ENCODE measurements at places on chromosomes 2 and 18.

- DNase-seq: no peak
Measured at GRCh38 chr2:226839951-226840350, 4.1 kb downstream of the RHBDD1 start.

DNA sequence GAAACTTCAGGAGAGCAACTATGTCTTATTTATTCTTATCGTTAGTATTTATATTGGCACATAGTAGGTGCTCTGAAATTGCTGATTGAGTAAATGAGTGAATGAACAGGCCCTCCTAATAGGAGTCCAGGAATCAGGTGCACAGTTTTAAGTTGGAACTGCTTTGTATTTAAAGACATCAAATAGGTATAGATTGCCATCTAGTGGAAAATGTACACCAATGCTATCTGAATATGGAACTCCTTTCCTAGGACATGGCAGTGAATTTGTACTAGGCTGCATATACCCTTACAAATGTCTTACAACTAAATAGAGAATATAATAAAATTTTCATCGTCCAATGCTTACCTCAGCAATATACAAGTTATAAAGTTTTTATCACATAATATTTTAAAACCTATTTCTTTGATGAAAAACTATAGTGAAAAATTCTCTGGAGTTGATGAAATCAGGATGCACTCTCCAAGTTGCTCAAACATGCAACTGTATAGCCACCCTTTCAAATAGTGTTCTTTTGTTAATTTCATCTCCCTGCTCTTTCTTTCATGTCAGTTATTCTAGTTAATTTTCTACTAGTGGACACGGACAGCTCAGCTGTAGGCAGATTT is 318.9 kb upstream of the SYT4 start:
- no peak for DNase-seq

DNA sequence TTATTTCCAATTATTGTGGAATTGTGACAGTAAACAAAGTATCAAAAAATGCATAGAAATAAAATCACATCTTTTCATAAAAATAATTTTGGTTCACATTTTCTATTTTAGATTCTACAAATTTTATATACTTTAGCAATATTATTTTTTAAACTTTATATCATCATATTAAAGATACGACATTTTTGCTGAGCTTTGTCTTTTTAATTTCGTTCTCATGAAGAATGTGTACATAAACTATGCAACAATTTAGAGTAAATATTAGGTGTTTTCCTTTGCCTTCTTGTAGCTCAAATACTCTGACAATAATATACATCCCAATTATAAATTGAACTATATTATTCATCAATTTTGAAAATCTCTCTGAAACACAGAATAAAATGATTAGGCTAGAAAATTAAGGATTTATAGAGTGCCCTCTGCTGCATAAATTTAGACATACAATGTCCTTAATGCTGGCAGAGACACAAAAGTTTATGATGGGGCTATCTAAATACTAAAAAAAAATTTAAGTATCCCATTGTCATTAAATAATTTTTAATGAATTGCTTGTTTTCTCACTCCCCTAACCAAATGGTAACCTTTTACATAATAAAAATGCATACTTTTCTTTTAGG is 45.7 kb downstream of the CCDC102B start:
- DNase-seq: no peak

GRCh38 chr2:221420245-221420644 is 151.9 kb downstream of the EPHA4 start:
- DNase-seq: no peak

GRCh38 chr2:148819019-148819585 is 55.9 kb upstream of the KIF5C start:
- DNase-seq: no peak

DNA sequence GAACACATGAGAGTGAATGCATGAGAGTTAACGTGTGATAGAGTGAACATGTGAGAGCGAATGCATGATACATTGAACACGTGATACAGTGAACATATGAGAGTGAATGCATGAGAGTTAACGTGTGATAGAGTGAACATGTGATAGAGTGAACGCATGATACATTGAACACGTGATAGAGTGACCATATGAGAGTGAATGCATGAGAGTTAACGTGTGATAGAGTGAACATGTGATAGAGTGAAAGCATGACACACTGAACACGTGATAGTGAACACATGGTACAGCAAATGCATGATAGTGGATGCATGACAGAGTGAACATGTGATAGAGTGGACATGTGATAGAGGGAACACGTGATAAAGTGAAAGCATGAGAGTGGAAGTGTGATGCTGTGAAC is 517.9 kb downstream of the EIPR1 start:
- no peak for DNase-seq

GRCh38 chr18:21031845-21032244 is 79.8 kb downstream of the ROCK1 start:
- no peak for DNase-seq

DNA sequence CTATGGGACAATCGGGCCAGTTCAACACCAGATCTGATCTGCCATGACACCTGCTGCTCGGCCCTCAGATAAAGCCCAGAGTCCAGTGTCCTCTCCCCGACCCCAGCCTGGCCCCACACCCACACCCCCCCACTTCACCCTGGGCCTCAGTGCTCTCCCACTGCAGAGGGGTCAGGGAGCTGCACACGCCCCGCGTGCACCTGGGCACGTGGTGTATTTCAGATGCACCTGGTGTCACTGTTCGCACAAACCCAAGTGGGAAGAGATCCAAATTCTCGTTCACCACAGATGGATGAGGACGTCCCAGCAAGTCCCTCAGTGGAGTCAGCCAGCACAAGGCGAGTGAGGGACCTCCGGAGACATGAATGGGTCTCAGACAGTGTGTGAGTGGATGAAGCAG is 161.3 kb downstream of the RTP5 start:
- no peak for DNase-seq

- DNase-seq: no peak
Measured at GRCh38 chr18:12159446-12159845, 65.8 kb downstream of the ANKRD62 start.

DNA sequence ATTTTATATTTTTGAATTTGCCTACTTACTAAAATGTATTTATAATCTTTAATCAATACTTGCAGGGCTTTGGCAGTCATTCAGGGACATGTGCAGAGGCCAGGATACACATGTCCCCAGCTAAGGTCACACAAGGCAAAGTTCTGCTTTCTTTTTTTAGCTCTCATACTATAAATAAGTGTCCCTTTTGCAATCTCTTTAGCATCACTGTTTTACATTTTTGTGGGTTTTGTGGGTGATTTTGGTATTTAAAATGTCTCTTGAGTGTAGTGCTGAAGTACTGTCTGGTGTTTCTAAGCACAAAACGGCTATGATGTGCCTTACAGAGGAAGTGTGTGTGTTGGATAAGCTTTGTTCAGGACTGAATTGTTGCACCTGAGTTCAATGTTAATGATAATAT is 309.0 kb upstream of the GULP1 start:
- DNase-seq: no peak

GRCh38 chr2:149422991-149423338 is 92.6 kb downstream of the LYPD6 start:
- no peak for DNase-seq

DNA sequence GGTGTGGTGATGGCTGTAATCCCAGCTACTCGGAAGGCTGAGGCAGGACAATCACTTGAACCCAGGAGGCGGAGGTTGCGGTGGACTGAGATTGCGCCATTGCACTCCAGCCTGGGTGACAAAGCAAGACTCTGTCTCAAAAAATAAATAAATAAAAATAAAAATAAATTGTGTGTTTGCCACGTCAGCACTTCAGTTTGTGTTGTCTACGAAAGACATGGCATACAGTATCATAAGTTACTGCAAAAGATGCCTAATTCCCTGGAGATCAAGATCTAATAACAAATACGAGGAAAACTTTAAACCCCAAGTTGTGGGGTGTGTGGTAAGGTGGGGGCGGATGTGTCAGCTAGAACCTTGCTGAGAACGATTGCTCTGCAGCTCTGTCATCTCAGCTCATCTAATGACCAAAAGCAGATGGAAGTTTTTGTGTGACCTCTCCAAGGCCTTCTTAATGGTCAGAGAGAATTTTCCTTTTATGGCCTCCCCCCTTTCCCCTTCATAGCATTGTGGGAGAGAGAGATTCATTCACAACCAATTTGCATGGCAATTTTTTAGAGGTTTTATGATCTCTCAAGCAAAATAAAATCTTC is 11.3 kb downstream of the NPAS2 start:
- no peak for DNase-seq

DNA sequence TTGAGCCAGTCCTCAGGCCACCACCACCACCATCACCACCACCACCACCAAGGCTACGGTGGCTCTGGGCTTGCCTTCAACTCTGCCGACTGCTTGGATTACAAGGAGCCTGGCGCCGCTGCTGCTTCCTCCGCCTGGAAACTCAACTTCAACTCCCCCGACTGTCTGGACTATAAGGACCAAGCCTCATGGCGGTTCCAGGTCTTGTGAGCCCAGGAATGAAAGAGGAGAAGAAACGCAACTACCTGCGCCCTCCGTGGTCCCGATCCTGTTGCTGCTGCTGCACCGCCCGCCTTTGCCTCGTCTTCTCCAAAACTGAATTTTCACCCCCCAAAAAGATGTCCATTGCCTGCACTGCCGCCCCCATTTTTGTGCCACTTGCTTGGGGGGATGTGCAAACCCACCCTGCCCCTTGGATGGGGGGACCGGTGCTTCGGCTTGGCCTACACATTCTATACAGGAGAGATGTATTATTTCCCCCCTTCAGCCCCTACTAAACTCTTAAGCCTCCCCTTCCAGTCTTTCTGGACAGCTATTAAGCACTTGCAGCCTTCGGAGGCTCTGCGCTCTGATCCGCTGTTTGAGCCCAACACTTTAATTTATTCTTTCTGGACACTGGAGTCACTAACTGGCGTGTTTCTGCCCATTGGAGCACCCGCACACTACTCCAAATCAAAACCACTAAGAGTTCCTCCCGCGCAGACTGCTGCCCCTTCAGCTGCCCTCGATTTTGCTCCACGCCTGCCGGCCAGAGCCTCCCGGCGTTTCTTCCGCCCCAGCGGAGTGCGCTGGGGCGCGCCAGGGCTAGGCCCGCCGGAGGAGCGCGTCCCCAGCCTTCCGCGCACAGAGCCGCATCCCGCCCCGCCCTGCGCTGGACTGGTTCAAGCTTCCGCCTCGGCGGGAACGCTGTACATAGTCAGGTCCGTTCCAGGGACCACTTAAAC is 5.7 kb downstream of the OTX1 start:
- DNase-seq: no peak

DNA sequence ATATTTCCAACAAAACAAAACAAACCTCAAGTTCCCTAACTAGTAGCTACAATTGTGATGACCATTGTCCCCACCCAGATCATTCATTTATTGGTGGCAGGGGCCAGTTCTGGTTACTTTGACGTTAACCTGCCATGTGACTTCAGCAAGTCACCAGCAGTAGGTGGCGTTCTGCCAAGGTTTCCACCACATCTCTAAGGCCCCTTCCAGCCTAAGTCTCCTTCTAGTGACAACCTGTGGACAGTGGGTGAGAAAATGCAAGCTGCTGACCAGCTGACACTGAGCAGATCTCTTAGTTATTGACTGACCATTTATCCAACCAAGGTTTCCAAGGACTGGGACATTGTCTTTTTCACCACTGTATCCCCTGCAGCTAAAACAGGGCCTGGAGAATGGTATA is 98.4 kb downstream of the GPR39 start:
- DNase-seq: no peak

GRCh38 chr18:49041435-49042245 is 90.9 kb upstream of the SMAD7 start:
- DNase-seq: peak; percentile 36

DNA sequence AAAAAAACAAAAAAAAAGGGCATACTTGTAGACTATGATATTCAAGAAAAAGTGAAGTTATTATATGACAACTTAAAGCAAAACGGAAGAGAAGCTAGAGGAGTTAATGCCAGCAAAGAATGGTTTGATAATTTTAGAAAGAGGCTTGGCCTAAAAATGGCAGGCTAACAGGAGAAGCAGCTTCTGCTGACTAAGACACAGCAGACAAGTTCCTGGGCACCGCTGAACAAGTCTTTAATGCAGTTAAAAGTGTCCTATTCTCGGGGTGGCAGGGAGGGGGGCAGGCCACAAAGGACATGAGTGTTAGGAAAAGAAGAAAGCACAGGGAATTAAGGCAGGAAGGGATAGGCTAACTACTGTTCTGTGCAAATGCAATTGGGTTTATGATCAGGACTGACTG is 50.3 kb upstream of the GAREM2 start:
- DNase-seq: no peak

GRCh38 chr2:241356871-241357260 is 781 bp downstream of the FARP2 start:
- DNase-seq: no peak

- DNase-seq: no peak
Measured at GRCh38 chr2:19797871-19798270, 103.9 kb downstream of the TTC32 start.

GRCh38 chr2:136286423-136286822 is 168.5 kb upstream of the CXCR4 start:
- DNase-seq: no peak

DNA sequence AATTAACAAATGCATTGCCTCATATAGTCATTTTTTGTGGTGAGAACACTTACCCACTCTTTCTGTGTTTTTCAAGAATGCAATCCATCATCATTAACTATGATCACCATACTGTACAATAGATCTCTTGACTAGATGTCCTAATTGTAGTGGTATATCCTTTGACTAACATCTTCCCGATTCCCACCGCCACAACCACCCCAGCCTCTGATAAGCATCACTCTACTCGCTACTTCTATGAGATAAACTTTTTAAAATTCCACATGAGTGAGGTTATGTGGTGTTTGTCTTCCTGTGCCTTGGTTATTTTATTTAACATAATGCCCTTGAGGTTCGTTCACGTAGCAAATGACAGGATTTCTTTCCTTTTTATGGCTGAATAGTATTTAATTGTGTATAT is 6.6 kb downstream of the VWA3B start:
- no peak for DNase-seq

DNA sequence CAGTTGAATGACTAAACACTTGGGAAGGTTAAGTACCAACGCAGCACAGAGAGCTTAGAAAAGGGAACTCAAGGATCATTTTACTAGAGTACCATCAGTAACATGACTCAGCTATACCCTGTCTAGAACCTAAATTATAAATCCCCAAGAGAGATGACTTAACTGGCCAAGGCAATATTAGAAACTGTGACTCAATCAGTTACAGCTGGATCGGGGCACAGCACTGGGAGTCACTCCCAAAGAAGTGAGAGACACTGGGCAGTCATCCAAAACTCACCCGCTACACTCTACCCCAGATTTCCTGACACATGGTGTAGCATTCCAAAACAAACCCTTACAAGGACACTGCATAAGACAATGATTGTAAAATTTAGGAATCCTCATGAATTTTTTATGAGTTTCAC is 17.7 kb downstream of the IWS1 start:
- no peak for DNase-seq

- no peak for DNase-seq
Measured at GRCh38 chr2:204312105-204312504, 233.2 kb upstream of the PARD3B start.

DNA sequence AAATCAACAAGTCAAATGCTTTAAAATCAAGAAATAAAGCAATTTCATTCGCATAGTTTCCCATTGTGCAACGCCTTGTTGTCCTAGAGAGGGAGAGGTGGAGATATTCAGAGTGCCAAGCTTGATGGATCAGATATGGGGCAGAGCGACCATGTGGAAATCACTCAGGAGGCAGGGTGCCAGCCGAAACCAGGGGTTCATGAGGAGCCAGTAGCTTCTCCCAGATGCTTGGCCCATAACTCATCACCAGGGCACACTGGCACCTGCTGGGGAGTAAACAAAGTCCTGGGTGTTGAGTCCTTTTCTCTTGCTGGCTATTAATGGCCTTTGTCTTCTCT is 53.0 kb upstream of the ASAP2 start:
- no peak for DNase-seq
